ENCODE measurements at places on chromosomes 12 and 14.

GRCh38 chr12:45464699-45465098, 248.8 kb downstream of the ANO6 start:
- no peak for DNase-seq

DNA sequence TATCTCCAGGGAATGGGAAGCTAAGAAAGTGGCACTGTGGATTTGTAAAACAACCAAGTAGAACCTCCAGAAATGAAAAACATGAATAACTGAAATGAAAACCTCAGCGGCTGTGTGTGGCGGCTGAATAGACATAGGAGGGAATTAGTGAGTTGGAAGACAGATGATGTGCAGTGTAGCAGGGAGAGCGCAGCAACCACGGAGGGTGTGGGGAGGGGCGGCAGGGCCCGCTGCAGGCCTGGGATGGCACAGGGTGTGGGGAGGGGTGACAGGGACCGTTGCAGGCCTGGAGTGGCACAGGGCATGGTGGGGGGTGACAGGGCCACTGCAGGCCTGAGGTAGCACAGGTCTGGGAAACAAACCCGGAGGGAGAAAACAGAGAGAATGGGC, 51.1 kb downstream of the BEGAIN start:
- DNase-seq: no peak

DNA sequence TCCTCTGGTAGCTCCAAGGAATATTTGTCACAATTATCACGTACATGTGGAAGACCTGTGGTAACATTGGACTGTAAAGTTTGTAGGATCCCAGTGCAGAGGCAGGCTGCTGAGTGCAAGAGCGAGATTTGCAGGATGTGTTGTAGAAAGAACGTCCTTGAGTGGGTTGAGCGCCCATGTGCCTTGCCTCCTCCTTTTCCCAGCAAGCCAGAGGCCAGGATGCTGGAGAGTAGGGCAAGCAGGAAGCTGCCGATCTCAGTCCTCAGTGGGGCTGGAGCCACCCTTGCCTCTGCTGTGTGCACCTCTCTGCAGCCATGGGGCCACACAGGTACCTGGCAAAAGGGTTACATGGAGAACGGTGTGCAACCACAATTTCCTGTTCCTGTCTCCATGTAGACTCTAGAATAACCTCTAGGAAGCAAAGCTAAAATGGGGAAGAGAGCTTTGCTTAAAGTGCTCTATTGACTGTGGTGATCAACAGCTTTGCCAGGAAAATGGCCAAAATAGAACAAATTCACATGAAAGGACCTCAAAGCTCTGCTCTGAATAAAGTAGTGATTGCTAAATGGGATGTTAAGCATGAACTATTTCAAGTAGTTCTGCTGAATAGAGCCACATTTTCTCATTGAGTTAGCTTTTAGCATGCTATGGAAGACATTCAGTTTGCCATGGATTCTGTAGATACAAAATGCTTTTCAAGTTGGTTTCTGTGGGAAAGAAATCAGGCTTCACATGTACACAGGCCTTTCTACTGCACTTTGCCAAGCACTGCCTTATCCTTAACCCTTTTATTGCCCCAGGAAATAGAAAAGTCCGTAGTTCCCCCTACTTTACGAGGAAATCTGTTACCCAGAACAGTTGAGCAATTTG, 37.4 kb downstream of the ANKRD9 start:
- DNase-seq: no peak

GRCh38 chr12:81968421-81968820, 209.3 kb upstream of the PPFIA2 start:
- DNase-seq: no peak

DNA sequence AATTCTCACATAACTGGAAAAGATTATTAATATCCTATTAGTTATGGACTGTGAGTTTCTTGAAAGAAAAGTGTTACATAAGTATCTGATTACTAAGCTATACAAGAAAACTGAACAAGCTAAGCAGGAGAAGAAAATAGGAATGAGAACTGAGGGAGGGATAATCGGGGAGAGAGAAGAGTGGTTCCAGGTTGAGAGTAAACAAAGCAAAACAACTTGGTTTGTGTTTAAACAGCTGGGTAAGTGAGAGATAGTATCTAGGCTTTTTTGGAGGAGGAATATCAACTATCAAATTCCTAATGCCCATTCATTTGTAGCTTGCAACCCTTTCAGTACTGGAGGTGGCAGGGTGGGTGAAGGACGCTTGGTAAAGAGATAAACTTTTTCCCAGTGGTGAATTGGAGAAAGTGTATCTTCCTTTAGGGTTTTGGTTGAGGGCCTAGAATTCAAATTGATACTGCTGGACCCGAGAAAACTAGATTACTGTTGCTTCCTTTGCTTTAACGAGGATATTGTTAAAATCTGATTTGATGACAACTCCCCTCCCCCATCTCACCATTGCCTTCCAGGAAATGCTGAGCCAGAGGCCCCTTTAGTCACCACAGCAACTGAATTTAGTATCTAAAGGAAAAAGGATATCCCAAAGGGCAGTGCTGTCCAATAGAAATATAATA, 2.0 kb upstream of the SLC2A3 start:
- no peak for DNase-seq

Data from thymus (tissue), 14 donors.